Activated CD8-positive, alpha-beta memory T cell treated with anti-CD3 and anti-CD28 coated beads for 4 hours (primary cell): ENCODE measurements at places on chromosomes 6 and 20.

DNA sequence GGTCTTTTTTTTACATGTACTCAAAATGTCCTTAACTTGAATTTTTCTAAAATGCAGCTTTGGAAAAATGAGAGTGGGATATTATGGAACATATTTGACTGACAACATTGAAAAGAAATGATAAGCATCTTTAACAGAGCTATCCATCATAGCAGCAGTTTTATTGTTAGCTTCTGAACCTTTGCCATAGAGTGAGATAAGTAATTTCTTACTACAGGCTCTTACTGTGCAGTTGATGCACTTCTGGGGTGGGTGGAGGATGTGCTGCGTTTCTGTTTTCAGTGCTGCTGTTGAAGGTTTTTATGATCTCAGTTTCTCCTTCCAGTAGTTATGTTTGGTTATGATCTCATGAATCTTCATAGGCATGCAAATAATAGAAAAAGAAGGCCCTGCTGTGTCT is 267.0 kb downstream of the TMEM242 start:
- no peak for DNase-seq

- no peak for DNase-seq
Observed at GRCh38 chr6:75691012-75691411, 58.0 kb upstream of the MYO6 start.

GRCh38 chr6:126888727-126889725 is 229.4 kb upstream of the RSPO3 start:
- DNase-seq = no peak

DNA sequence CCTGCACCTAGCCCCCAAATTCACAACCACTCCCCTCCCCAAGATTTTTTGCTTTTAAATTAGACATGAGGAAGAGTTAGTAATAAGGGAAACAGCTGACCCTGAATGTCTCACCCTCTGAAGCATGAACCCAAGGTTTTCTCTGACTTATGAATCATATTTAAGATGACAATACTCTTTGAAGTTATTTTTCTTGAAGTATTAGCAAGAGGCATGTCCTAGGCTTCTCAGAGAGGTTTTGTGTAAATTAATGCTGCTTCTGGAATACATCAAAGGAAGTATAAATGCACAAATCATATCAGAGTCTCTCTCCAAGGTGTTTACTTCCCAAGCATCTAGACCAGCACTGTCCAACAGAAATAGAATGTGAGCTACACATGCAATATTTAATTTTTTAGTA is 408.1 kb upstream of the MARCKS start:
- no peak for DNase-seq

DNA sequence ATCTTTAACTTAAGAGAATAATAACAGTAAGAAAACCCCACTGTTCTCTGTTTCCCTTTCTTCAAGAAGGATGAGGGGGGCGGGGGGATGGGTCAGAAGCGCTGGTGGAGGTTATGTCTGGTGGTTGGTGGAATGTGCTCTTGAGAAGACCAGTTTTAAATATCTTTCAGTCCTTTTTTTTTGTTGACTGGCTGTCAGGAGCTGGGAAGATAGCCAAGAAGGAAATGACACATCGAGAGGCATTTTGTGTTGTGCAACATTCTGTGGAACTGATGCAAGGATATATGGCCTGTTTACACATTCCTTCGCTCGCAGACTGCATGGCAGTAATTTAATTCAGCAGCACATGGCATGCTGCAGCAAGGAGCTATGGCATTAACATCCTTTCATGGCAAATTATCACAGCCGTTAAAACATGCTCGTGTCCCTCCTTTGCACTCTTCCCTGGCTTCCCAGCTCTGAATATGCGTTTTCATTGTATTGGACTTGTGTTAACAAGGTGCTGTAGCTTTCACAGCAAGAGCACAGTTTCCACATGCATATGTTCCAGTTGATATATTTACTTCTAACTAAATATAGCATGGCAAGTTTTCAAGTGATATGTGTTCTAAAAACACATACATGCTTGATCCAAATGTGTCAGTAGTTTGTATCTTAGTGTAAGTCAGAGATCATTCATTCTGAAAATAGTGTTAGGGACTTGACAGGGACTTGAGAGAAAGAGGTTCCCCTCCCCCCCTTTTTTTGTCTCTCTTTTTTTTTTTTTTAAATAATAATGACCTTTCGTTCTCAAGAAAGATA is 68.2 kb upstream of the SUPT3H start:
- no peak for DNase-seq

- DNase-seq = no peak
Observed at GRCh38 chr20:3590164-3590563, 73.0 kb downstream of the GFRA4 start.

GRCh38 chr20:4154958-4155411 is 139.6 kb upstream of the RNF24 start:
- DNase-seq = no peak

DNA sequence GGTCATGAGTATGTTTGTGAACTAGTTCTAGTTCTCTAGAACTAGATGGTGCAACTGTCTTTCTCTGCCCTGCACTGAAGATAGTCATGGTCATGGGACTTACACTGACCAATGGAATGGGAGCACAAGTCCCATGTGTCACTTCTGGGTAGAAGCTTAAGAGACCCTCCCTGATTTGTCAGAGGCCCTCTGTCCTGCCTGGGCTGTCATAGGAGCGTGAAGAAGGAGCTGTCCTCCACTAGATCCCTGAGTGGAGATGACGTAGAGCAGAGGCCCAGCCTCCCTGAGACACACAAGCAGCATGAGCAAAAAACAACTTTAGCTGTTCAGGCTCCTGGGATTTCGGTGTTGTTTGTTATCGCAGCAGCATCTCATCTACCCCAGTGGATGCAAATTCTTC is 514.5 kb downstream of the PREX1 start:
- no peak for DNase-seq

GRCh38 chr20:54305421-54305820 is 97.5 kb downstream of the PFDN4 start:
- DNase-seq = no peak
